ENCODE measurements at places on chromosomes 3 and 15.

DNA sequence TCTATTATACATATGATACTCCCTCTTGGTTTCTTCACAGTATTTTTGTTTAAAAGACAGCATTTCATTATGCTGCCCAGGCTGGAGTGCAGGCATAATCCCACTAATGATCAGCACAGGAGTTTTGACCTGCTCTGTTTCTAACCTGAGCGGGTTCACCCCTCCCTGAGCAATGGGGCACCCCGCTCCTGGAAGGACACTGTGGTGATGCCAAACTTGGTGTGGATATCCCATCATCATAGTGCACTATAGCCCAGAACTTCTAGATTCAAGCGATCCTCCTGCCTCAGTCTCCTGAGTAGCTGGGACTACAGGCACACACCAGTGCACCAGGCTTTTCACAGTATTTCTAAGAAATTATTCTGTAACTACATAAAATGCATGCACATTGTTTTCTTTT lies 14.9 kb downstream of the COLQ start:
- DNase-seq: no peak

GRCh38 chr15:39416258-39416657 lies 164.6 kb upstream of the THBS1 start:
- no peak for DNase-seq

GRCh38 chr15:96672629-96673028 lies 342.1 kb downstream of the NR2F2 start:
- no peak for DNase-seq

DNA sequence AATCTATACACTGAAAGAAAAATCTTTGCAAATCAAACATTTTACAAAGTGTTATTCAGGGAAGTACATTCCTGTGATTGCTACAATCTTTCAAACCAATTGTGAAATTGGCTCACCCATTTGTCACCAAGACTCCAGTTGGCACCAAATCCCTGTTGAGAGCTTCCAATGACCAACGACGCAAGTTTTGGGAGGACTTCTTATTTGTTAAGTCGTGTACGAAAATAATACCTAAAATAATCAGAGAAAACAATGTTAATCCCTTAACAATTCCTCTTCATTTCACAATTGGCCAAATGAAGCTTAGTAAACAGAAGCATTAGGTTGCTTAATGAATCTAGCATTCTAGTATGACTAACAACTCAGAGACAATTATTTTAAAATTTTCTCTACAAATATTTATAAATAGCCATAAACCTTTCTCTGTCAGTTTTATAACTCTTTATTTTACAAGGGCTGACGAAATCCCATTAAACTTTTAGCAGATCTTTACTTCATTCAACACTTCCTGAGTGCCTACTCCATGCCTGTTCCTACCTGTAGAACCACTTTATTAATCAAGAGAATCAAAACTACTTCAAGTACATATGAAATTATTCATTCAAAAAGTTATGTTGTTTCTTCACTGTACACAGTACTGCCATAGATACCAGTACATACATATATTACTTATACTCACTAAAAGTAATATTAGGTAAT lies 24.0 kb upstream of the HGD start:
- no peak for DNase-seq

DNA sequence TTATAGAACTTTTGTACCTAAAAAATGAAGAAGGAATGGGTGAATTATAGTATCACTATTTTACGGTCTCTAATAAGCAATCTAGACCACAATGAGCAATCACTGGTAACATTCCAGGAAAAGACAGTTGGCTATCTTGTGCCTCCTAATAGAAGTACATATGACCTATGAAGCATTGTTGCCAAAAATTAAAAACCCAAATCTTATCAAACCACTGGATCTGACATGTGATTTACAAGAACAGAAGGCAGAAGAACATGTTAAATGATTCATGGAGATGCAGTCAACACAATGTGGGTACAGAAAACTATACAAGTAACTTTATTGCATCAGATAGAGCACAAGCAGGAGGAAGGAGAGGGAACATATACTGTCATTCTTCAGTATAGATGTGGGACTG lies 14.5 kb upstream of the HYKK start:
- DNase-seq: no peak

GRCh38 chr3:113262304-113262665 lies 50.9 kb downstream of the BOC start:
- no peak for DNase-seq

GRCh38 chr3:121974601-121975111 lies 47.4 kb downstream of the ILDR1 start:
- DNase-seq: no peak

- no peak for DNase-seq
Observed at GRCh38 chr3:144104679-144105078, 133.1 kb downstream of the DIPK2A start.

GRCh38 chr3:39558775-39559306 lies 91.4 kb downstream of the MOBP start:
- no peak for DNase-seq

DNA sequence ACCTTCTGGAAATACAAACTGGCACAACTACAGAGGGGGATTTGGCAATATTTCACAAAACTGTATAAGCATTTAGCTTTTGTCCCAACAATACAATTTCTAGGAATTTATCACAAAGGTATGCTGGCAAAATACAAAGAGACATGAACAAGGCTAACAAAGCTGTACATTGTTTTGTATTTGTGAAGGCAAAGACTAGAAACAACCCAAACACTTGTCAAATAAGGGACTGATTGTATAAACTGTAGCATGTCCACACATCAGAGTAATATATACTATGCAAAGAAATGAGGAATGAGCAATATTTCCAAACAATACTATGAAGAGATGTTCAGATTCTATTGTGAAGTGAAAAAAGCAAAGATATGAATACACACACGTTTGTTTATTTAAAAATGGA lies 26.4 kb downstream of the CP start:
- no peak for DNase-seq

DNA sequence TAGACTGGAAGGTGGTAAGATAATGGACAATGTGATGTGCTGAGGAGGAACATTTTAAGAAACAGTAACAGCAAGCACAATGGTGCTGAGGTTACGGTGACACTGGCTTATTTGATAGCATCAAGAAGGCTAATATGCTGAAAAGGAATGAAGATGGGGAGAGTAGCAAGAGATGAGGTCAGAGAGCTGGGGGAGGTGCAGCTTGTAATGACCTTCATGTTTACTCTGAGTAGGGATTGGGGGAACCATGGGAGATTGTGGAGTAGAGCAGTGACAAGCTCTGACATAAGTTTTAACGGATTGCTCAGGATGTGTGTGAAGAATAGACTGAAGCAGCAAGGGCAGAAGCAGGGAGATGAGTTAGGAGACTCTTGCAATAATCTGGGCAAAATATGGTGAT lies 56.7 kb downstream of the DGKG start:
- no peak for DNase-seq

GRCh38 chr3:128285042-128285966 lies 132.0 kb downstream of the EEFSEC start:
- no peak for DNase-seq

GRCh38 chr3:70071138-70071537 lies 71.6 kb downstream of the SAMMSON start:
- no peak for DNase-seq

DNA sequence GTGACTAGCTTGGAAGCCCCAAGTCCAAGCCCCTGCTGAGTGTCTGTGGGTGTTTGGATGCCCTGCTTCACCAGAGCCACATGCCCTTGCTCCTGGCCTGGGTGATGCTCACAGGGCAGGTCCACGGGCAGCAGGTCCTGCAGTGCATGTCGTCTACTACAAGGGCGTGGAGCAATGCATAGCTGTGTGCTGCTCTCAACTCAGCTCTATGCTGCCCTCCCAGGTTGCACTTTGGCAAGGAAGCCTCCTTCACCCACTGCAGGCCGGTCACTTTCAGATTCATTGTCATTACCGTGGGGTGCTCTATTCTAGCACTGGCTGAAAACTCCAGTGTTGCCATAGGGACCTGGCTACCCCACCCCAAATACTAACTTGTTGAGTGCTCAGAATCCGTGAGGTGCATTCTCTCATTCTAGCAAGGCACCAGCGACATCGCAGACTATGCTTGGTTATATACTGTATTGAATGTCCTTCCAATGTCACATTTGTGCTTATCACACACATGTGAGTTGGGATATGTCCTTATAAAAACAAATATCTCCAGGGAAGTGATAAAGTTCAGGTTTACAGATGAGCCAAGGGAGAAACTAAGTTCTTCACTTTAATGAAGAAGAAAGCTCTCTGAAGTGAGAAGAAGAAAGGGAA lies 51.8 kb downstream of the GRAMD1C start:
- DNase-seq: no peak

- no peak for DNase-seq
Observed at GRCh38 chr3:132654721-132655120, 4.9 kb downstream of the ACAD11 start.

GRCh38 chr15:66763186-66764071 lies 61.4 kb downstream of the SMAD6 start:
- no peak for DNase-seq

DNA sequence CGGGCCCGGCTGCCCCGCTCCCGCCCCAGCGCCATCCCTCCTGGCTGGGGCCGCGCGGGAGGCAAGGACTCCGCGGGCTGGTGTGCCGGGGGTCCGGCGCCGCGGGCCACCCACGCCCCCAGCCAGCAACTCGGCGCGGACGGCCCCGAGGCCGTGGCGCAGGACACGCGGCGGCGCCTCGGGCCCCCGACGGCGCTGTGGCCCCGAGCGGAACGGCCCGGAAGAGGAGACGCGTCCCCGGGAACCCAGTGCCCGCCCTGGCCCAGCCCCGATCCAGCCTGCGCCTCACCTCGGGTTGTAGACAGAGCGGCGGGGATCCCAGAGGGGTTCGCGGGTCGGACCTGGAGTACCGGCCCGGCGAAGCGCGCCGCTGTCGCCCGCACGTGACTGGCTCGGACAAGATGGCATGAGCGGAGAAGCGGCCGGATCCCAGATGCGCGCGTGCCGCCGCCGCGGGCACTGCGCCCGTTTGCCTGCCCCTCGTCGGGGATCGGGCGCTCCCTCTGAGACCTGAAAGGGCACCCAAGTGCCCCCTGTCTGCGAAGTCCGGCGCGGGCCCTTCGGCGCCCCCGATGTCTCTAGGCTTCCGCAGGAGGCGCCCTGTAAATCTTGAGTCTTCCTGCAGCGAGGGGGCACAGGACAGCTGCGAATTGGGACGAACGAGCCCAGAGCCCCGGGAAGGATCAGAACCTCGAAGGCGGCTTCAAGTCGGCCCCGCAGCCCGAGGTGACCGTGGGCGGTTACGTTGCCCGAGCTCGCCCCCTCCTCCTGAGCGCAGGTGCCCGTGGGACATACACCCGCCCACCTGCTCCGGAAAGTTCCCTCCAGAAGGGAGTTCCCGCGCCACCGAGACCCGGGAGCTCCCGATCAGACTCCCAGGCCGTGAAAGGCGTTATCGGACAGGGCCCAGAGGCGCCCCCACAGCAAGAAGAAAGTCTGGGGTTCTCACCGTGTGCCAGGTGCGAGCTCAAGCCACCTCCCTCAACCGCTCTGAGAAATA lies 598 bp upstream of the SFMBT1 start:
- peak; percentile 19 for DNase-seq

- DNase-seq: no peak
Observed at GRCh38 chr15:93469994-93470393, 381.0 kb upstream of the RGMA start.

- no peak for DNase-seq
Observed at GRCh38 chr3:16401273-16401672, 112.2 kb downstream of the RFTN1 start.

GRCh38 chr3:21526461-21526860 lies 224.5 kb downstream of the ZNF385D start:
- no peak for DNase-seq

GRCh38 chr3:150357923-150358607 lies 50.0 kb upstream of the TSC22D2 start:
- DNase-seq: no peak

DNA sequence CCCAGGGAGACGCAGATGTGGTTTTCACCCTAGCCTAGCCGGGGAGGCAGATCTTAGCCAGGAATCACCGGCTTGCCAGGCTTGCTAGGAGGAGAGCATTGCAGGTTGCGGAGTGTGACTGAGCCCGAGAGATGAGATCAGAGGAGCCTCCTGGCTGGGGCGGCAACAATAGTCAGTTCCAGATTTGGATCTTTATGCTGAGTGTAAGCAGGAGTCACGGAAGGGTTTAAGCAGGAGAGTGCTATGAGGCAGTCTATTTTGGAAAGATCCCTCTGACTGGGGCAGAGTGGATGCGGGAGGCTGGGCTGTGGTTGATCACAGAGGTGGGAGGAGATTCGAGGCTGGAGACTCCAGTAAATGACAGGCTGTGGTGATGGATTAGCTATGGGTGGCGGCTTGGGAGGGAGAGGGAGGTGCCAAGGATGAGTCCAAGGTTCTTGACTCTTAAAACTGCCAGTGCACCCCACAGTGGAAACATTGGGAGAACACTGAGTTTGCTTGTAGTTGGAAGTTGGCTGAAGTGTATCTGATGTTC lies 10.4 kb upstream of the BAHD1 start:
- no peak for DNase-seq

- DNase-seq: no peak
Observed at GRCh38 chr3:112302150-112302830, 8.3 kb upstream of the SLC9C1 start.

DNA sequence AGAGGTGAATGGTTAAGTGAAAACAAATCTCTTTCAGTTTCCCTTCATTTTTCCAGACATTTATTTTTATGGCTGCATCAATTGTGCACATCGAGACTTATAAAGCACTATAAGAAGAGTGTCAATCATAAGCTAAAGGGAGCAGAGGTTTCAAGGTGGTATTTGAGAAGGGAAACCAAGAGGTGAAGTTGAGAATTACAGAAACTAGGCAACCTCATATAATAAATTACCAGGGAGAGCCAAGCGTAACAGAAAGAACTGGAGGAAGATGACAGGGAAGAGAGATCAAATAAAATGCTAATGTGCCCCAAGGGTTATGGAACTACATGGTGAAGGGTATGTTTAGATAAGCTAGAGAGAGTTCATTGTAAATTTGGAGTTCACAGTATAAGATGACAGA lies 6.3 kb upstream of the CCDC54 start:
- no peak for DNase-seq

DNA sequence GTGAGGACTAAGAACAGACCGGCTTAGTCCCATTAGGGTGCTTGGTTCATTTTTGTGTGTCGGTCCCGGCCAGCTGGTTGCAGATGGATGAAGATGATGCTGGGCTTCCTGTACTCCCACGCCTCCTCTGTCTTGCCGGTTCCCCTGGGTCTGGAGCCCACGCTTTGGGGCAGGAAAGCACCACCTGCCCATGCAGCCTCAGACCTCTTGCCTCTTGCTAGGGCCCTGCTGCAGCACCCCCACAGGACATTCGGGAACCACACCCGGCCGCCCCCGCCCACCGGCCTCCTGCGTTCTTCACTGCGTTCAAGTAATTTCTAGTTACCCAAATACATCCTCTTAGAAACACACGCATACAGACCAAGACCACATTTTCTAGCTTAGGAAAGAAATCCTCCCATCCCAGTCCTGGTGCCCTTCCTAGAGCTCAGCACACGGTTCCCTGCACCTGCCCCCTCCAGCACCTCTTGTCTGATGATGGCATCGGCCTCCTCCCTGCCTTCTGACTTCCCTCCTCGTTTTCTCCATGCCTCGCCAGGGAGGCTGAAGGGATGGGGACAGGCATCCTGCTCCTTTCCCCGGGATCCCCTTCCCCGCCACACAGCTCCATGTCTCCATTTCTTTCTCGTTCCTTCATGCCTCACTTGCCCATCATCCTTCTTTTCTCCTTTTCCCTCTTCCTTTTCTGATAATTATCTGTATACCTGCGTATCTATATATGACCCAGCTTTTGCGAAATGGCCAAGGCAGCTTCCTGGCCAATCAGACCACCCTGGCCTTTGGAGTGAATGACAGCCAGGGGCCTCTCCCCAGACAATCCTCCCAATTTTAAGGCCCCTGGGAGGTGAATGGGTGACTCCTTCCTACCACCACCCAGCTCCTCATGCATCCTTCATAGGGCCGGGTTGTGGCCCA lies 30.9 kb downstream of the FAM3D start:
- no peak for DNase-seq

Data from DND-41 (cell line).